Stimulated activated CD4-positive, alpha-beta T cell treated with anti-CD3 and anti-CD28 coated beads, TNF-alpha, amount 100 ng/mL, for 1 hour (primary cell): ENCODE measurements at places on chromosomes 13 and 19.

GRCh38 chr19:51751655-51752054 is at the start of gene FPR1:
FPR1 (minus strand) TSS chr19:51751878; CDS start chr19:51746994, 4,884 bp downstream.
- no peak for DNase-seq

DNA sequence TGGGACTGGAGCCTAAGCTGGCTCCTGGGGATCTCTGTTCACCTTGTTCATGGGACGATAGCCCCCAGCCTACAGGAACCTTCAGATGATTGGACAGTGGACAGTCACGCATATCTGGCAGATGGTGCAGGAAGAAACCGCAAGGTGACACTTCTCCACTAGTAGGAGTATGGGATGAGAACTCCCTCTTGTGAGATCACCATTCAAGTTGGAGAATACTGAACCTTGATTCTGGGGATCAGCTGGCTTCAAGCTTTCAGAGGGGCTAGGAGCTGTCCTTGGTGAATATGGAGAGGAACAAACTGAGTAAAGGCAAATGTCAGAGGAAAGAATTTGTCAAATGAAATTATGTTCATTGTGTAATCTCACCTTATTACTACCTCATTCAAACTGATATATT is 204.5 kb downstream of the PDS5B start:
- DNase-seq: no peak

- peak; percentile 80 for DNase-seq
Observed at GRCh38 chr19:18388100-18388959, 2.4 kb downstream of the GDF15 start.

- no peak for DNase-seq
Observed at GRCh38 chr19:18859676-18860301, 28.0 kb downstream of the UPF1 start.

DNA sequence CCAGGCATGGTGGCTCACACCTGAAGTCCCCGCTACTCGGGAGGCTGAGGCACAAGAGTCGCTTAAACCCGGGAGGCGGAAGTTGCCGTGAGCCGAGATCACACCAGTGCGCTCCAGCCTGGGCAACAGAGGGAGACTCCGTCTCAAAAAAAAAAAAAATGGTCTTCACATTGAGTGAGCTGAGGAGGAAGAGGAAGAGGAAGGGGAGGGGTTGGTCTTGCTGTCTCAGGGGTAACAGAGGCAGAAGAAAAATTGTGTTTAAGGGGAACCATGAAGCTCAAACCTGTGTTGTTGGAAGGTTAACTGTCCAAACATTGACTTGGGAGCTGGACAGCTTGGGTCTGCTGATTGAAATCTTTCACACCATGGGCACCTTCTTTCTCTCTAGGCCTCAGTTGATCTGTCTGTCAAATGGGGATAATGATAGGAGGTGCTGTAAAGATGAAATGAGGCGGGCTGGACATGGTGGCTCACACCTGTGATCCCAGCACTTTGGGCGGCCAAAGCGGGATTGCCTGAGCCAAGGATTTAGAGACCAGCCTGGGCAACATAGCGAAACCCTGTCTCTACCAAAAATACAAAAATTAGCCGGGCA is 9.8 kb upstream of the SLC44A2 start:
- DNase-seq: no peak
